ENCODE measurements at places on chromosomes 2 and 18. TPM values are rescaled to one million over a fixed set of nuclear protein-coding genes. Genes with fewer than 3 reads are reported as not detected.

DNA sequence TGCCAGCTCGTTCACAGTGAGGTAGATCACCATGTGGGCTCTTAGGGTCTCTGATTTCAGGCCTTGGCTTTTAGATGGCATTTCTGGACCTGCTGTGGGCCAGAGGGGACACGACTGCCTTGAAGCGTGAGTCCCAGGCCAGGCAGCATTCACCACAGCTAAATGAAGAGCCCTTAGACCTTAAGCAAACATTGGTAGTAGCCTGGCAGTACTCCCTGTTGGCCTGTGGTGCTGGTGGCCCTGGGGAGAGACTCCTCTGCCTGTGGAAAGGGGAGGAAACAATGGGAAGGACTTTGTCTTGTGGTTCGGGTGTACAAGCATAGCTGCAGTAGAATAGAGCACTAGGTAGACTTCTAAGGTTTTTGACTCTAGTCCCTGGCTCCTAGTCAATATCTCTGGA, 456.0 kb upstream of the DCC start:
- no peaks in the 10 kb centered on the region for H3K36me3 ChIP-seq
- H3K4me1 ChIP-seq, result no peaks in the 10 kb centered on the region
- no peak overlapping the region for H3K4me3 ChIP-seq
- H3K27ac ChIP-seq, result no peak overlapping the region
- no peak for DNase-seq

DNA sequence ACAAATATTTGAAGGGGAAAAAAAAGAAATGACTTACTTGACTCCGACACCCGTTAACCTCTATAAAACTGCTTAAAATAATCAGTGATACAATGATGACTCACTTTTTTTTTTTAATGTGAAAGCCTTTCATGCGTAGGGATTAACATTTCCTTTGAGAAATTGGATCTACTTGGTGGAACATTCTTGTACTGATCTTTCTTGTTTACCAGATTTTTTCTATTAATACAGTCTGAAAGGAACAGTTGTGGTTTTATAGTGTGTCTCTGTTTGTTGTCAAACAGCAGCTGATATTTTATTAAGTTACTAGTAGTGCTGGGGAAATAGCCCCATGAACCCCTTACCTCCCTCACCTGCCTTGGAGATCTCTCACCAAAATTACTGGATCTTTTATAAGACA, 40.2 kb upstream of the NEB start:
- no peak overlapping the region for H3K4me3 ChIP-seq
- H3K27me3 ChIP-seq, result no peaks in the 10 kb centered on the region
- H3K27ac ChIP-seq, result no peak overlapping the region
- no peak for DNase-seq

DNA sequence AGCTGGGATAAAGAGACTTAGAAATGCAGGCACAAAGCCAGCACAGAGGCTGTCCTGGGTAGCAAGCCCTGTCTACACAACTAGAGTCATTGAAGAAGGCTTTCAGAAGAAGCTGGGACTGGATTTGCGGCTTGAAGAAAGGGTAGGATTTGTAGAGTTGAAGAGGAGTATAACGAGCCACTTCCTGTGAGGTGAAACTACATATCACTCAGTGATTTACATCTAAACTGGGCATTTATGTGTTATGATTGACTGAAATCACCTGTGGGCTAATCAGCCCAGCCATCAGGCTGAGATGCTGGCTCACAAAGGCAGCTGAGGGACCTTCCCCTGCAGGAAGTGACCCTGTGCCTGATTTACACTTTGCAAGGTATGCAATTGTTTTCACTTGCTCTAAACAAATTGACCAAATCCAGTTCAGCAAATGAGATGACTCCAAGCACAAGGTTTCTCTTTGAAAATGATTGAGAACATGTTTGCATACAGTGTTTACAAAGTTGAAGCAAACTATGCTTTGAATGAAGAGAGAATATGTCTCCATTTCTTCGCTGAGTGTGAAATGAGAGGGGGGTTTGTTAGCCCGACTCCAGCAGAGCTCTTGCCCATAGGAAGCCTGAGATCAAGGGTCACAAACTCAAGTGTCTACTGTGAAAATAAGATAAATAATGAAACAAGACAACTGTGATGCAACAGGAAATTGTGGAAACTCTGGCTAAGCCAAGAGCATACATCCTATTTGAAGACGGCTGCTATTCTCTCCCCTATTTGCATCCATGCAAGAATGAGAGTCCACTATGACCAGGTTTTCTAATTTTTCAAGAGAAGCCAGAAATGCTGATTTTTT, 69.3 kb upstream of the HK2 start:
- H3K4me1 ChIP-seq, result peaks cover 34% of the 10 kb centered on the region
- H3K27me3 ChIP-seq, result no peaks in the 10 kb centered on the region
- no peaks in the 10 kb centered on the region for H3K36me3 ChIP-seq
- H3K27ac ChIP-seq, result peak overlapping the region; percentile 7
- no peak for DNase-seq

DNA sequence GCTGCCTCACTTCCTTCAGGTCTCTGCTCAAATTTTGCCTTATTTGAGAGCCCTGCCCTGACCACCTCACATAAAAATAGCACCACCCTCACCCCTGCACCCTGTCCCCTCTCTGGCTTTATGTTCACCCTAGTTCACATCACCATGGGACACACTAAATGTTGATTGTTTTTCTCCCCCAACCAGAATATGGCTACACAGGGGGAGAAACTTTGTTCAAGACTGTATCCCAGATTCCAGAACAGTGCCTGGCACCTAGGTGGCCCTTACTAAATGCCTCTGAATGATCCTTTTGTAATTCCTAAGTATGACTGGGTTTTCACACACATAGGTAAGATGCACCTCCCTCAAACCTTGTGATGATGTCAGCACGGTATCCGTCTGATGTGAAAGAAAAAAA, 28.4 kb upstream of the CATIP start:
- peak overlapping the region; percentile 29 for H3K4me3 ChIP-seq
- peaks cover 18% of the 10 kb centered on the region for H3K4me1 ChIP-seq
- H3K36me3 ChIP-seq, result no peaks in the 10 kb centered on the region
- no peak overlapping the region for H3K27ac ChIP-seq

Gene SERPINB4
- total RNA-seq, result not detected

DNA sequence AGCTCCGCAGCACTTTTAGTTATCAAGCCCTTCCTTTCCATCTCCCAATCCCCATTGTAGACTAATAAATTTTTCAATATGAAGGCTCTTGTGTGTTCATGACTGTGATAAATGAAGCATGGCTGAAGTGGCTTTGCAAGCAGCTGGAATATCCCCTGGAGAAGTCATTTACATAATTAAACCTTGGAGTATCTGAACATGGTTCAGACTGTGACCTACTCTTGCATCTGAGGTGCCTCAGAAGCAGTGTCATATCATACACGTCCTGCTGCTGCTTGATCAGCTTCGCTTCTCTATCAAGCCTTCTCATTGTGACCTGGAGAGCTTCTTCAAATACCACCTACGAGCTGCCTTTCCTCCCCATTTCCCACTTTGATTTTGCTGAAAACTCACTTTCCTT, 48.4 kb upstream of the ZNF397 start:
- DNase-seq, result no peak
- no peaks in the 10 kb centered on the region for H3K36me3 ChIP-seq
- H3K4me1 ChIP-seq, result peaks cover 46% of the 10 kb centered on the region
- no peak overlapping the region for H3K27ac ChIP-seq
- H3K4me3 ChIP-seq, result no peak overlapping the region

DNA sequence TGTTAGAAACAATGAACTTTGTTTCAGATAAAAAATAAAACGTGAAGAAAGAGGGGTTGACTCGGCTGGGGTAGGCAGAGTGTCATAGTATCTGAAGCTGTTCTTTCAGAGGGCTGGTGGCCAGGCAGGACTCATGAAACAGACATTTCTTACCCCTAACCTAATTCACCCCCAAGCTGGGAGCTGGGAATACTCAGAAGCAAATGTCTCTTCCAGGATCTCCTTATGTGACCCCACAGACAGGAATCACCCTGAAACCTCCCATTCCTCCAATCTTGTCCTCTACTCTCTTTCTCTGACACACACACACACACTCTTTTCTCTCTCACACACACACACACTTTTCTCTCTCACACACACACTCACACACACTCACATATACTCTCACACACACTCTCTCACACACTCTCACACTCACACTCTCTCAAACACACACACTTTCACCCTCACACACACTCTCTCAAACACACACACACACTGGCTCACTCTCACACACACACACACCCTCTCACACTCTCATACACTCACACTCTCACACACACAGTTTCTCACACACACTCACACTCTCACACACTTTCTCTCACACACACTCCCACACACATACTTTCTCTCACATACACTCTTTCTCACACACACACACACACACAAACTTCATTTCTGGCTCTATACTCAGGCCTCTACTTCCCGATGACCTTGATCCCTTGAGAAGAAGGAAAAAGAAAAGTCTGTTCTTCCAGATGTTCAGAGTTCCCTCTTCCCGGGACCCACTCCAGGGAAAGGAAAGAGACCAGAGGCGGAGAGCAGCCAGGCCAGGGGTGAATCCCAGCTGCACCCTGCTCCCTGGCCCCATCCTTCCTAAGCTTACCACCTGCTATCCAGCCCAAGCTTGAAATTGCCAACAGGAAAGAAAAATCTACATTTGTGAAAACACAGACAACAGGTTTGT, 167.7 kb downstream of the TXNL1 start:
- H3K27me3 ChIP-seq, result no peaks in the 10 kb centered on the region
- H3K4me1 ChIP-seq, result no peaks in the 10 kb centered on the region
- H3K36me3 ChIP-seq, result peaks cover 5% of the 10 kb centered on the region
- DNase-seq, result no peak
- H3K27ac ChIP-seq, result peak overlapping the region; percentile 67

Gene CHRNG
- not detected for total RNA-seq

Gene MATN3
- 1.3 TPM for total RNA-seq

Gene HEATR5B
- 17.7 TPM for total RNA-seq

- no peak overlapping the region for H3K27ac ChIP-seq
- H3K4me1 ChIP-seq, result no peaks in the 10 kb centered on the region
- no peak overlapping the region for H3K4me3 ChIP-seq
Measured at GRCh38 chr2:186919296-186919695, 70.3 kb upstream of the ZSWIM2 start.

Gene ADAM23
- 34.0 TPM for total RNA-seq

GRCh38 chr2:224938651-224939182, 103.6 kb downstream of the DOCK10 start:
- DNase-seq, result no peak
- peaks cover 2% of the 10 kb centered on the region for H3K36me3 ChIP-seq
- H3K4me3 ChIP-seq, result peak overlapping the region; percentile 24
- H3K4me1 ChIP-seq, result peaks cover 40% of the 10 kb centered on the region

Gene TUBA4B
- total RNA-seq, result not detected

DNA sequence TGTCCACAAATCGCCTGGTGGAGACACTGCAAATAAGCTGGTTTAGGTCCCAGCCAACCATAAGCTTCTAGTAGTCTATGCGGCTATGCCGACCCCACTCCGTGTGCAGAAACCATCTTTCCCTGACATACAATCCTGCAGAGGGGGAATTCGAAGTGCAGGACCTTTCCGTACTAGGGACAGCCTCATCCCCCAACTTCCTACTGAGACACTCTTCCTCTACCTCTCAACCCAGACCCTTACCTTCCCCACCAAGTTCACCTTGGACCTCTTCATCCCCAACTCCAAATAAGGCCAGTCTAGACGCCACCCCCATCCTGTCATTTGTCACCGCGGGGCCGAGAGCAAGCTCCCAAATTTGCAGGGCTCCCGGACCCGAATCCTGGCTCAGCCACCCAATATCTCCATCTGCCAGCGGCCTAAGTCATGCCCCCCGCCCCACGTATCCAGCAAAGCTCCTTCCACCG, 496 bp downstream of the SUCLG1 start:
- no peak for DNase-seq
- peaks cover 29% of the 10 kb centered on the region for H3K4me1 ChIP-seq
- peaks cover 5% of the 10 kb centered on the region for H3K36me3 ChIP-seq
- no peaks in the 10 kb centered on the region for H3K27me3 ChIP-seq
- H3K27ac ChIP-seq, result peak overlapping the region; percentile 99

- H3K4me3 ChIP-seq, result no peak overlapping the region
- H3K4me1 ChIP-seq, result peaks cover 15% of the 10 kb centered on the region
- no peaks in the 10 kb centered on the region for H3K27me3 ChIP-seq
Measured at GRCh38 chr2:216478151-216478550, 20.5 kb upstream of the RPL37A start.

GRCh38 chr2:241726459-241726858, 8.0 kb upstream of the D2HGDH start:
- H3K27me3 ChIP-seq, result no peaks in the 10 kb centered on the region
- H3K36me3 ChIP-seq, result peaks cover 36% of the 10 kb centered on the region
- H3K4me1 ChIP-seq, result no peaks in the 10 kb centered on the region

Gene MC4R
- total RNA-seq, result 0.19 TPM

DNA sequence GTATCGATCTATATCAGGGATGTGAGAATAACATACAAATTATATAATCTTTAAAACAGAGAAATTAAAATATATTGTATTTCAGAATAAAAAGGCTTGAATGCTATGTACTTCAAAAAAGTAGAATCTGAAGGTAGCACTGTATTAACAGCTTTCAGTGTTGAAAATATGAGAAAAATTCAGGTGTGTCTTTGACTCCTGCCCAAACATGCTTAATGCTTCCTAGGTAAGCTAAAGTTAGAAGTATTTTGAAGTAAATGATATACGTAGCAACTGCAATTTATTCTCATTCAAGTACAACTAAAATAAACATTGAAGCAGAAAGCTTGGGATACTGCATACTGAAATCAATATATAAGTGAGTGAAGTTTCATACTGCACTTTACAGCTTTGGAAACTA, 1082.0 kb upstream of the ACVR2A start:
- no peak overlapping the region for H3K27ac ChIP-seq
- no peaks in the 10 kb centered on the region for H3K36me3 ChIP-seq

DNA sequence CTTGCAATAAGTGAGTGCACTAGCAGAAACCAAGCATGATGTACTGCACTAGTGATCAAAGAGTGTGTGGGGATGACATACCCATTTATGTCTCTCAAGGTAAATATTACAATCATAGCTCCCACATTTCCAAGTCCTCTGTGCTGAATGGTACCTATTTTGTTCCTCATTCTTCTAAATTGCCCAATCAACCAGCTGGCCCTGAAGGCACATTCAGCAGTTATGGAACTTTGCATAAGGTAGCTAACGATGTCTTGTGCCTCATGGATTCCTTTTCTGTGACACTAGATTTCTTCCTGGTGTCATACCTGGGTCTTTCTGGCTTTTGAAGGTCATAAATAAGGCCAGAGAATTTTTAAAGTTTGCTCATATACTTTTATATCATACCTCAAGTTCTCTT, 963.0 kb downstream of the SLC4A3 start:
- peaks cover 9% of the 10 kb centered on the region for H3K27me3 ChIP-seq
- H3K27ac ChIP-seq, result no peak overlapping the region
- H3K36me3 ChIP-seq, result no peaks in the 10 kb centered on the region
- no peaks in the 10 kb centered on the region for H3K4me1 ChIP-seq
- no peak for DNase-seq
